ENCODE measurements at places on chromosomes 12 and 14.

GRCh38 chr14:95468448-95469133, 47.9 kb downstream of the SYNE3 start:
- no peak for DNase-seq

DNA sequence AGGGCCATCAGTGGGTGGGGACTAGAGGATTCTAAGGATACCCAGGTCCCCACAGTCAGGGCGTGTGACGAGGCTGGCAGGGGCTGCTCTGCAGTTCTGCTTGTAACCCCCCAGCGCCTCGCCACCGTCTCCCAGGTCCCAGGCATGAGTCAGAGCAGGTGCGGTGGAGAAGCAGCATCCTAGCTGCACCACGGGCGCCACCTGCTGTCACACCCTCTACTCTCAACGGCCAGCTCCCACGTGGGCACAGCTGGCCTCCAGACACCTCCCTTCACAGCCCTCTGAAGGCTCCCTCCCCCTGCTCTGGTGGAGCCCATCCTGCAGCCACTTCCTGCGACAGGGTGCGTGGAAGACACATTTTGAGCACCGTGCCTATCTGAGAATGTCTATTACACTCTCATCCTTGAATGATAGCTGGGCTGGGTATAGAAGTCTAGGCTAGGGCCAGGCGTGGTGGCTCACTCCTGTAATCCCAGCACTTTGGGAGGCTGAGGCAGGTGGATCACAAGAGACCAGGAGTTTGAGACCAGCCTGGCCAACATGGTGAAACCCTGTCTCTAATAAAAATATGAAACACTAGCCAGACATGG, 6.9 kb upstream of the NUDT14 start:
- no peak for DNase-seq

- no peak for DNase-seq
These were observed 3.6 kb upstream of the PTGER2 start for GRCh38 chr14:52310541-52310940.

GRCh38 chr14:54360667-54361066, 36.1 kb upstream of the CDKN3 start:
- no peak for DNase-seq

DNA sequence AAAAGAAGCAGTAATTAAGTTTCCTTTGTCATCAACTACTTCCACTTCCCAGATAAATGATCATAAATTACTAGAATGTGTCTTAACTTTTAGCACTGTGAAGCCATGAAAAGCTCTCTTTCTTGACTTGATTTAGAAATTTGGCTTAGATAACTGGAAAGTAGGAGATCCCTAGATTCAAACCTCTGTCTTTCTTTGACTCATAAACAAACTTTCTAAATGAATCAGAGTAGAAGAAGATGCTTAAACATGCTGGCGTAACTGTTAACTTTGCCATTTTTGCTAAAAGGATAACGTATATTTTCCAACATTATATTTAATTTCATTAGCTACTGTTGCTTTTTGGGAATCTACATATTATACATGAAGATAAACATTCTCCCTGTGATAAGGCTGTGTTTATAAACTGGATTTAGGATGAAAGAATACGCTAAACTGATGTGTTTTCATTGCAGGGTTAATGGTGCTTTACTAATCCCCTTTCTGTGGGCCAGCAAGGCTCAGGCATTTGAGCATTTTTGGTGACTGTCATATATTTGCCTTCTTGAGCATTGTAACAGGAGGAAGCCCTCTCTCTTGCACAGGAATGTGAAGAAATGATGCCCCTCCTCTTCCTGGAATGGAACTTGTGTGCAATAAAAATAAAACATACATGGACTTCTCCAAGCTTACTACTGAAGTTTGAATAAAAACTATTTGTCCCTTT, 301.4 kb downstream of the BMP4 start:
- DNase-seq, result no peak

- no peak for DNase-seq
These were observed 77.8 kb downstream of the CCDC88C start for GRCh38 chr14:91339671-91340369.

- peak; percentile 35 for DNase-seq
These were observed 10.2 kb upstream of the HMGA2 start for GRCh38 chr12:65814038-65814437.

DNA sequence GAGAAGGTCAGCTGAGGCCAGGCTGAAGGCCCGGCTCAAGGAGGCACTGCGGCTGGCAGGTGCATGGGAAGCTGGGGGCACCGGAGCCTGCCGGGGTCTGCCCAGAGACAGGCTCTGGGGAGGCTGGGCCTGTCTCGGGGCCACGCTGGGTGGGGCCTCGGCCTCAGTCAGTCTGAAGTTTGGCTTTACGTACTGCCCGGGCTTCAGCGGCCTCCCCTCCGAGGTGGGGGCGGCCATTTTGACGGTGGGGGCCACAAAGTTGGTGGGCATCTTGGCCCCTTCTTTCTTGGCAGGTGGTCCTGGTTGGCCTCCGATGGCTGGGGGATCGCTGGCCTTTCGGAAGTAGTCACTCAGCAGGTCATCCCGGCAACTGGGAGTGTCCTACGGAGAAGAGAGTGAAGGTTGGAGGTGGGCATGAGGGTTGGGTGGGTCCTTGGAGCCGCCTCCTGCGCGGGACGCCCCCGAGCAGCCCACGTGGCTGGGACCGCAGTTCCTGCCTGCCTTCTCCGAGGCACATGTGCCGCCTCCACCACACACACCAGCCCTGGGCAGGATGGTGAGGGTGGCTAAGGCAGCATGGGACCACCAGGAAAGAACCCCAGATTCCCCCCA, 28.9 kb upstream of the GPR68 start:
- DNase-seq, result no peak

- no peak for DNase-seq
These were observed 8.8 kb upstream of the FOXG1 start for GRCh38 chr14:28757786-28758185.

GRCh38 chr14:61345151-61345482, 23.7 kb downstream of the PRKCH start:
- DNase-seq, result no peak

GRCh38 chr14:64818151-64818550, 61.6 kb downstream of the SPTB start:
- no peak for DNase-seq
